ENCODE measurements at places on chromosomes 1 and 21.

DNA sequence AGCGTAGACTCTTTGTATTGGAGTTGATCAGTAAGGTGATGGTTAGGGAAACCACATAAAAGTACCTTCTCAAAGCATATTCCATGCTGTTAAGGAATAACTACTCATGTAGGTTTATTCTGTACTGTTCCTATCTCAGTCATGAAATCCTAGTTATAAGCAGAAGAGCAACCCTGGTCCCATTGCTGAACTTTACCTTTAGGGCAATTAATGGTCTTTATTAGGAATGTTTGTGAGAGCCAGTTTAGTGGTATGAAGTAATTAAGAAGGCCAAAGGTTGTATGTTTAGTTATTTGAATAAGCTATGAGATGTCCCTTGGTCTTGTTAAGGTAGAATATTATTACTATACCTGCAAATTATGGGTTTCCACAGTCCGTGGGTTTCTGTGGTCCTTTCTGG is 44.0 kb downstream of the ACP6 start:
- DNase-seq = no peak

DNA sequence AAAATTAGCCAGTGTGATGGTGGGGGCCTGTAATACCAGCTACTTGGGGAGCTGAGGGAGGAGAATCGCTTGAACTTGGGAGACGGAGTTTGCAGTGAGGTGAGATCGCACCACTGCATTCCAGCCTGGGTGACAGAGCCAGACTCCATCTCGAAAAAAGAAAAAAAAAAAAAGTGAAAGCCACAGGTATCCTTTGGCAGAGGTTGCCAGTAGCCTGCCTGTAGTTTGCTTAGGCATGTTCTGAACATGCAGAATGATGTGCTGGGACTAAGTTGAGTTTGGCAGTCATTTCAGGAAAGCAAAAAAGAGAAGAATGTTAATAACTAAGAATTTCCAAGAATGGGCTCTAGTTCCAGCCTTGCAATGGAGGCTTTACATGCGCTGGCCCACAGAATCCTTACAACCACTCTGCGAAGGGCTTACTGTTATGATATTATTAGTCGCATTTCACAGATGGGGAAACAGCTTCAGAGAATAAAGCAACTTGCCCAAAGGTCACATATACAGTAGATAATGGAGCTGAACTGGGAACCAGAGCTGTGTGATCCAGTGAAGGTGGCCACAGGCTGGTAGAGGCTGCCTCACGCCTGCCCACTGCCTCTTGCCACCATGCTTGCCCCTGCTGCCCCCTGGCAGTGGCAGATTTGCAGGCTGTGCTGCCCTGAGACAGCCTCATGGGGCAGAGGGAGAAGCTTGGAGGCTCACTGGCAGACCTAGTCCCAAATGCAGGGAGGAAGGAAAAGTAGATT is 66.5 kb upstream of the LYST start:
- DNase-seq = no peak

DNA sequence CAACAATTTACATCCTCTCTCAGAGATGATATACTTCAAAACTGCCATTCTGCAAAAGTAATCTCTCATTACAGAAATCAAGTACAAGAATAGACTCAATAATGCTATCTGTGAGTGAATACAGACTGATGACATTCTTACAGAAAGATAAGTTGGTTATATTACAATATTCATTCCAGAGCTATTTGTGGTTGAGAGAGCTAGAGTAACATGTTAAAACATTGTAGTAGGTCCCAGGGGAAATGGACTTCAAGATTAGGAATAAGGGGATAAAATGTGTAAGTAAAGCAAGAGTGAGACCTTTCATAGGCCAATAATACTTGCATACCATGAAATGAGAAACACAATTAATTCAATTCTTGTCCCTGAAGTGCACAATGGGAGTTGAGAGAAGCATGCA is 1.5 kb downstream of the F13B start:
- DNase-seq = no peak

GRCh38 chr1:29641921-29642320 is 405.6 kb downstream of the PTPRU start:
- DNase-seq = peak; percentile 54

DNA sequence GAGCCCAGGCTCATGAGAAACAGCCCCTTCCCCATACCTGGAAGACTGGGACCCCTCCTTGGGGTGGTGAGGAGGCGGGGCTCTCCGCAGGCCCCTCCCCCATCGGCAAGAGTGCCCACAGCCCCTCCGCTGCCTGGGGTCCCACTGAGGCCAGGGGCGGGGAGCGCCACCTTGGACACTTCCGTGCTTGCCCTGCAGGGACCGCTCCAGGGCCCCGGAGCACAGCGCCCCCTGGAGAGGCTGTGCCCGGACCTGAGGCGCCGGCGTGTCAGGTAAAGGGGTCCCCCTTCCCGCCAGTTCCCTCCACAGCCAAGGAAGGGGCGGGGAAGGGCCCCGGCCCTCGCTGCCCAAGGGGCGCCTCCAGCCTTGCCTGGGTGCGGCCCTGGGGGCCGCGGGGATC is 21.5 kb downstream of the INAVA start:
- no peak for DNase-seq

DNA sequence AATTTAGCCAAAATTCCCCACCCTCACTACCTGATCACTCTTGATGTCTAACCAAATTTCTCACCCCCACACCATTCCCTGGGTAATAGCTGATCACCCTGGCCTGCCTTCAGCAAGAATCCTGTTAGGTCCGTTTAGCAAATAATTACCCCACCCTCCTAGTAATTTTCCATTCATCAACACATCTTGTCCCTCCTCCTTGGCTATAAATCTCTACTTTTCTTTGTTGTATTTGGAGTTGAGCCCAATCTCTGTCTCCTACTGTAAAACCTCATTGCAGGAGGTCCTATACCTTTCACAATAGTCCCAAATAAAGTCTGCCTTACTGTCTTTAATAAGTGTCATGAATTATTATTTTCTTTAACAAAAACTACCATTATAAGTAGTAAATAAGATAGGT is 6.9 kb upstream of the PRKAA2 start:
- no peak for DNase-seq

DNA sequence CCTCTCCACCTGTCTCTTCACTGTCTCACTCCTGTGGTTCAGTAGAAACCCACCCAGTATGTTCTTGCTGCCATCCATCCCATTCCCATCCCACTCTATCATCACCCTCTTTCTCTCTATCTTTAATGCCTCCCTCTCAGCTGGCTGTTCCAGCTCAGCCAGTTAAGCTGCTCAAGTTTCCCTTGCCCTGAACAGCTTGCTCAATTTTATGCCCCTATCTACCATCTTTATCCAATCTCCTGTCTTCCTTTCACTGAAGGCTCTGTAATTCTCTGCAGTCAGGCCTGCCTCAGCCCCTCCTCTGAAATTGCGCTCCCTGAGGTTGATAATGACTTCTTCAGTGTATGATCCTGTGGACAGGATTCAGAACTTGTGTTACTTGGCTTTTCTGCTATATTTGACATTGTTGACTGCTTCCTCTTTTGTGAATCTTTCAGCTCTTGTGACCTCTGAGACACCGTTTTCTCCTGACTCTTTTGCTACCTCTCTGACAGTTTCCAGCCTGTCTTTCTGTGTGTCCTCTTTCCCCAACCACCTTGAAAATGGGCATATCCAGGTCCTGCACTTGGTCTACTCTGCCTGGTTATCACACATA is 13.9 kb upstream of the BCAR3 start:
- DNase-seq = no peak

- DNase-seq = no peak
Observed at GRCh38 chr1:29858646-29859045, 622.3 kb downstream of the PTPRU start.

GRCh38 chr1:94936861-94937620 is 10.1 kb upstream of the CNN3 start:
- no peak for DNase-seq

DNA sequence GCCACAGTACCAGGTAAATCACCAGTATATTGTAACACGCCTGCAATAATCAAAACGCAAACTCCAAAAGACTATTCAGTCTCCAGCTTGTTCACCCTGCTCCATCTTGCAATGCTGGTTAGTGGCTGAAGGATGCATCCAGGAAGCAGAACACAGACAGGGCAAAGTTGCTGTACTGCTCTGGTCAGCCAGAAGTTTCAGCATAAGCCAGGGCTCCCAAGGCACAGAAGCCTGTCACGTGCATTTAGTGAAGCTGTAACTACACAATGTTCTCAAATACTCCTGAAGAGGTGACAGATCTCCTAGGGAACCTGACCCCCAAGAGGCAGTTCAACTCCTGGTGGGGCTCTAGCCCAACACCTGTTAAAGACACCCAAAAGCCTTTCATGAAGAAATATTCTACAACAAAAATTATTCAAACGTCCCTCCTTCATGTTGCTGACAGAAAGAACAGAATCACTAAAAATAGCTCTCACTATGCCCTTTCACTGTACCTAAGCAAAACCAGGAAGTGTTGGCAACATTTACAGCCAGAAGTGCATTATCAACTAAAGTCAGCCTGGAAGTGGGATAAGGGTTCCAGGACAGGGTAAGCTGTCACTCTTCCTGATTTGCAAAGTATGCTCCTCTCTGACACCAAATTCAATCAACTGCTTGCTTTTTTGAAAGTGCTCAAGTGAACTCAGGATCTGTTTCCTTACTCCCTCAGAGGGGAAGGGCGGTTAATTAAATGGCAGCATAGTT is 52.1 kb downstream of the SLC35D1 start:
- no peak for DNase-seq

- peak; percentile 7 for DNase-seq
Observed at GRCh38 chr1:31822766-31823165, 6.9 kb upstream of the SPOCD1 start.

DNA sequence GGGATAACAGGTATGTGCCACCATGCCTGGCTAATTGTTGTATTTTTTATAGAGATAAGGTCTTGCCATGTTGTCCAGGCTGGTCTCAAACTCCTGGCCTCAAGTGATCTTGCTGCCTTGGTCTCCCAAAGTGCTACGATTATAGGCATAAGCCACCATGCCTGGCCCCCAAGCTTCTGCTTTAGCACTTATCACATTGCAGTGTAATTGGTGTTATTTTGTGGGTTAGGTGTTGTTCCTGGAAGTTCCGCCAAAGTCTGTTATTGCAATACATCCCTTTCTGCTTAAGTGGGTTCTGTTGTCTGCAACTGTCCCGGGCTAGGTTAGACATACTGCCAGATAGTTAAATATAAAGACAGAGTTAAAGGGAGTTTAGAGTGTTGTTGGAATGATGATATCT is 3.4 kb downstream of the ZCCHC17 start:
- DNase-seq = no peak

DNA sequence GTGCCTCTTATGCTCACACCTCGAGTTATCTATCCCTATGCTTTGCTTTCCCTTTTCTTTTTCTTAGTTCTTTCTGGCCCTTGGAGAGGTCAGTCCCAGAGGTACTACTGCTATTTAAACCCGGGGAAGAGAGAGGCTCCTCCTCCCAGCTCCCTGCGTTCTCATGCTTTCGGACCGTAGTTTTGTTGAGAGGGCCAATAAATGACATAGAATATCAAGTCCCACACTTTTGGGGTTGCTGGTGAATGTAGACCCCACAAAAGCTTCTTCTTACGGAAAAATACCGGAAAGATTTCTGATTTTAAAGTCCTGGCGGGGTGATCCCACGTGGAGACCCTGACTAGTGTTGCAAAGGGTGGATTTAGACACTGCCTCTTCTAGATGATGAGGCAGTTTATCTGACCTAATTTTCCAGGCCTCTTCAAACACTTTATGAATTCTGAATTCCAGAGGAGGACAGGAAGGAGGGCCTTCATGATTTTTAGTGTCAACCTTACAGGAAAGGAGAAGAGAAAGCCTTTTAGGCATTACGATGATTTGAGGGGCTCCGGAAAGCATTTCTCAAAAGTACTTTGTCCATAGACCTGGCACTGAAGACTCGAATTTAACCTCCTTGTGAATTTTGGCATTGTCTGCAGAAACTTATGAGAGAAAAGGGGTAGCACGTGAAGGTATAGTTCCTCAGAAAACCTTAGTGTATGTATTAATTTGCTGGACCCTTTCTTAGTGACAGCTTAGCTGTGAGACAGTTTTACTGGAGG is 694 bp downstream of the TMEM167B start:
- DNase-seq = no peak

- peak; percentile 94 for DNase-seq
Observed at GRCh38 chr1:5913078-5913845, 79.0 kb downstream of the NPHP4 start.

DNA sequence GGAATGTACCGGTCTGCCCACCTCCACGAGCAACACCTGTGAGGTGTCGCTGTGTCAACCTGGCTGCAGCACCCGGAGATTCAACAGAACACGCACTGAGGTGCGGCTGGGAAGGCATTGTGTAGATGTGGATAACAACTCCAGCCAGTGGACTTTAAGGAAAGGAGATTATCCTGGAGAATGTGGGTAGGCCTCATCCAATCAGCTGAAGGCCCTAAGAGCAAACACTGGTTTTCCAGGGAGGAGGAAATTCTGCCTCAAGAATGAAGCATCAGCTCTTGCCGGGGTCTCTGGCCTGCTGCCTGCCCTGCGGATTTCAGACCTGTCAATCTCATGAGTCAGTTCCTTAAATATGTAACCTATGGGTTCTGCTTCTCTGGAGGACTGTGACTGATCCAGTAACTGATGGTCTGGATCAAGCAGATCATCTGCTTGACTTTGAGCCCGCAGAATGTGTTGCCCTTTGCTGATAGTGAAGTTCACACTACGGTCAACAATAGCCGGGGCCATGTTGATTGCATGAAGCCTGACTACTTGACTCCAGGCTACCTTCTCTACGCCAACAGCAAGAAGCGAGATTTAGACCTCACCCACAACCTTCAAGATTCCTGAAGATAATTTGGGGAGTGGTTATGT is 15.9 kb upstream of the PRDM15 start:
- DNase-seq = no peak

DNA sequence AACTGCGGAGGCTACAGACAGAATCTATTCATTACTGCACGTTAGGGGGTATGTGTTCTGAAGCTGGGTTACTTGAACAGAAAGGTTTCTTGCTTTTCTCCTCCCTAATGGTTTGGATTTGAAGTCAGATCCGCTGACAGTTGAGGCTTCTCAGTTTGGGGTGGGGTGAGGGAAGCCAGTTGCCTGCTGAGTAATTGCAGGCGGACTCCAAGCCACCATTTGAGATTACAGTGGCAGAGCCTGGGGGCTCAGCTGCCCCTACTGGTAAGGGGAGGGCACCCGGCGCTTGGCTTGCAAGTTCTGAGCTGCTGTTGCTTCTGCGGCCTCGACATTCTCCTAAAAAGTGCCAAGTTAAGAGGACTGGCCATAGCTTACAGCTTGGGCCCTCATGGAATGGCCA is 2.0 kb downstream of the GRHL3 start:
- DNase-seq = no peak

GRCh38 chr1:202953392-202953791 is 4.7 kb downstream of the ADIPOR1 start:
- DNase-seq = no peak

- DNase-seq = no peak
Observed at GRCh38 chr1:151012684-151013471, 4.6 kb downstream of the PRUNE1 start.

- peak; percentile 19 for DNase-seq
Observed at GRCh38 chr1:5915587-5916571, 76.3 kb downstream of the NPHP4 start.

- no peak for DNase-seq
Observed at GRCh38 chr21:42465803-42466127, 30.3 kb downstream of the RSPH1 start.

DNA sequence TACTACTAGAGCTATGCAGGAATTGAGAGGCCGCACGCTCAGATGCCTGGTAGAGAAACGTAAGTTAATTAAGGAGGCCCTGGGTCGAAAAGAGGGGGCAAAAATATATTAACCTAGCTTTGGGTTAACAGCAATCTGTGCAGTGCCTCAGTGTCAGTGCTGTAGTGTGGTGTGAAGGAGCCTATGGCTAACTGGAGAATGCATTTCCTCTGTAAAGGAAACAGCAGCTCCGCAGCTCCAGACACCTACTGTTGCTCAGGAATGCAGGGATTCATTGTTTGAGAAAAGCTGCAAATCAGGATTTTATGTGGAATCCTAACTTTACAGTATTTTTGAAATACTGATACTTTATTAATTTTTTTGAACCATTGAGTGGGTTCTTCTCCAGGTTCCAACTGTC is 18.4 kb downstream of the VANGL1 start:
- no peak for DNase-seq

Measured in vagina (tissue), 2 donors.